ENCODE measurements at places on chromosomes 4 and X.

GRCh38 chr4:139854668-139855403 is 189.2 kb downstream of the MGST2 start:
- DNase-seq: no peak

GRCh38 chr4:154927126-154927680 is 146.1 kb downstream of the RBM46 start:
- DNase-seq: no peak

DNA sequence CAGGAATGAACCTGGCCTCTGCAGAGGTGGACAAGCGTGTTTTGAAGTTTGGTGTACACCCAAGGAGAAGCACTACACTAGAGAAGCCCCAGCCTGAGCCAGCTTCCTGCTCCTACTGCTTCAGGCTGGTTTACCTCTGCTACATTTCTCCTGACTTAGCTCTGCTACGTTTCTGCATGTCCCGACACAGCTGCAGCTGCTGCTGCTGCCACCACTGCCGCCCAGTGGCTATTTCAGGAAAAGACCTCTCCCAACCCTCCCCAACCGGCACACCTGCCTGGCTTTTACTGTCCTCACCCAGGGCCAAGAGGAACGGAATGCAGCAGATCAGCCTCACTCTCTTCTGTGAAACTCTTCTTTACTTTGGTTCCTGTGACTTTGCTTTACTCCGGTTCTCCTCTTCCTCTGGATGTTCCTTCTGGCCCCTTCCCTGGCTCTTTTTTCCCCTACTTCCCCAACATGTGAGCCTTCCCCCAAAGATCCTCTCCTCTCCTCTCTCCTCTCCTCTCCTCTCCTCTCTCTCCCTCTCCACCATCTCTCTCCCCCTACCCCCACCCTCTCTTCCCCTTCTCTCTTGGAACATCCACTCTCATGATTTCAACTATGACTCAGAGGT is 3.1 kb upstream of the P2RY4 start:
- peak; percentile 80 for DNase-seq

DNA sequence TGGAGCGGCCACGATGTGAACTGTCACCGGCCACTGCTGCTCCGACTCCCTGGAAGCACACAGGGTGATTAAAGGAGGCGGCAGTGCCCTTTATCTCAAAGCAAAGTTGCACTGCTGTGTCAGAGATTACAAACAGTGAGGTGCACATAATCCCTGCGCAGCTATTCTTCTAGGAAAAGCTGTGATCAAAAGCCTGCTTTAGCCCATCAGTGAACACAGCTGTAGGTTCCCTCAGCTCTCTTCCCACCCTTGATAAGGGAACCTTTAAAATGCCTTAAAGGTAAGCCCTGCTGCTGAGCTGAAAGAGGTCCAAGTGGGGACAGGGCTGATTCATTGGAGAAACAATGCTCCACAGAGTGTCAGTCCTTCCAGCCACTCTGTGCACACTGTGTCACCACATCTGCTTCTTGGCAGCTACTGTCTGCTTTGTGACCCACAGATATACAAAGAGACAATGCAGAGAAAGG is 127.6 kb downstream of the EIF4E start:
- no peak for DNase-seq

DNA sequence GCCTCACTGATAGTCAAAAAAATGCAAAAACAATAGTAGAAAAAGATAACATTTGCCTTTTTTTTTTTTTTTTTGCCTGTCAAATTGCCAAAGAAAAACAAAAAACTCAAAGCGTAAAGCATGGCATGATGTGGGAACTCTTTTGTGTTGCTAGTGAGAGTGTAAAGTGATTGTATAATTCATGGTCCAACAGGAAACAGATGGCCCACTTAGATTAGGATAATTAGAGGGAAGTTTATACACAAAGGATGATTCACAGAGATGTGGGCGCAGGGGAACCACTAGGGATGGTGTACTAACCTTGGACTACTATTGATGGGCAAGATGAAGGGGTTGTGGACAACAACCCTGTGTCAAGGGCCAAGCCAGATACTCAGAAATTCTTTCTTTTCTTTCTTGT is 16.4 kb downstream of the MCUB start:
- no peak for DNase-seq

DNA sequence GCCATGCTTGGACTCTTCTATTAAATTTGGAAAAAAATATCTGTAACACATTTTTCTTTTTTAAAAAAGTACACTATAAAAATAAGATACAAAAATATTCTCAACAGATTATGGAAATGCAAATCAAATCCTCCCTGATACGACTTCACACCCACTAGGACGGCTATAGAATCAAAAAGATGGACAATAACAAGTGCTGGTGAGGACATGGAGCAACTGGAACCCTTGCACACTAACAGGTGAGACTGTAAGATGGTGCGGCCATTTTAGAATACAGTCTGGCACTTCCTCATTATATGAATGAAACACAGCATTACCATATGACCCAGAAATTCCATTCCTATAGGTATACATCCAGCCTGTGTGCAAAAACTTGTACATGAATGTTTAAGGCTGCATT is 83.6 kb downstream of the GATB start:
- DNase-seq: no peak

DNA sequence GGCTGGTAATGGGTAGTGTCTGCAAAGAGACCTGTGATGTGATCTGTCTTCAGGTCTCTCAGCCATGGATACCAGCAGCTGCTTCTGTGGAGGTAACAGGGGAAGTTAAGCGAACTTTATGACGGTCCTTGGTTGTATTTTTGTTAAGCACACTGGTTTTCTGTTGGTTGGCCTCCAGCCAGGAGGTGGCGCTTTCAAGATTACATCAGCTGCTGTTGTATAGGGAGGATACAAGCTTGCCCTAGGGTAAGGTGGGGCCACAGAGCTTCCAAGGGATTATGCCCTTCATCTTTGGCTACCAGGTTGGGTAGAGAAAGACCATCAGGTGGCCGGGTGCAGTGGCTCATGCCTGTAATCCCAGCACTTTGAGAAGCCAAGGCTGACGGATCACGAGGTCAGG is 834.2 kb upstream of the GALNTL6 start:
- DNase-seq: no peak

Data from PC-3 (cell line).